ENCODE measurements at places on chromosomes 12 and 14.

DNA sequence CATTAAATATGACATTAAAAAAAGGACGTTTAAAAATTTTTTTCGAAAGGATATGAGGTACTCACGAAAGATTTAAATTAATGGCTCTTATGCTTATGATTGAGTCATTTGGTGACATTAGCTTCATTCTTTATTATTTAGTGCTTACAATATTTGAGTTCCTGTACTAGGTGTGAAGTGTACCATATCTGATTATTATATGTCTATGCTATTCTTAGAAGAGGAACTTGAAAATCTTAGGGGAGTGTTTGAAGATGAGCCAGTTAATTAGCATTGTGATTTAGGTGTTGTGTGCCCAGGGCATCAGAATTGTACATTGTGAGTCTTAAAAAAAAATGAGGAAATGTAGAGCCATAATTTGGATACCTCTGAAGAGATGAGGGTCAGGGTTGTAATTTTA is 118.6 kb downstream of the FUT8 start:
- no peak for DNase-seq

DNA sequence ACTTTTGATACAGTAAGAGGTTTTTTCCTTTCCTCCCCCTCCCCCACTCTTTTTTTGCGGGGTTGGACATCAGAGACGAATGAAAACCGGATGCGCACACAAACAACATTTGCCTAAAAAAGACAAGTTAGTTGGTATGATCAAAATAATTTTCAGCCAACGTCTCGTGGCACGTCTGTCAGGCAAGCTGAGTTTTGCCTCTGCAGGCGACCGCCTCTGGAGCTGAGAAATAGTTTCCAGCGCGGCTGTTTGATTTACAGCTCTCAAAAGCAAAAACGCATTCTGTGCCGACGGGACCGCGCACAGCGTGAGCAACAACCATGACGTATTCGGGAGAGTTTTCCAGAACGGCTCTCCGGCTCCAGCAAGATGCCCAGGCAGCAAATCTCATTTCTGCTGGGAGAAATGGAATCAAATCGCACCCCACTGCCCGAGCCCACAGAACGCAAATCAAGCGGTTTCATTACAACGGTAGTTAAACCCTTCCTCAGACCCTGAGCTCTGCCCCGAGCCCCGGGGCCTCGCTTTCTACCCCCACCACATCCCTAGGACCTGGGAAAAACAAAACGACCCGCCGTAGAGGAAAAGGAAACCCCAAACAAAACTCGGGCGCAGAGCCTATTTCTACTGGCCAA is 14.2 kb upstream of the CALM1 start:
- DNase-seq: peak; percentile 80

DNA sequence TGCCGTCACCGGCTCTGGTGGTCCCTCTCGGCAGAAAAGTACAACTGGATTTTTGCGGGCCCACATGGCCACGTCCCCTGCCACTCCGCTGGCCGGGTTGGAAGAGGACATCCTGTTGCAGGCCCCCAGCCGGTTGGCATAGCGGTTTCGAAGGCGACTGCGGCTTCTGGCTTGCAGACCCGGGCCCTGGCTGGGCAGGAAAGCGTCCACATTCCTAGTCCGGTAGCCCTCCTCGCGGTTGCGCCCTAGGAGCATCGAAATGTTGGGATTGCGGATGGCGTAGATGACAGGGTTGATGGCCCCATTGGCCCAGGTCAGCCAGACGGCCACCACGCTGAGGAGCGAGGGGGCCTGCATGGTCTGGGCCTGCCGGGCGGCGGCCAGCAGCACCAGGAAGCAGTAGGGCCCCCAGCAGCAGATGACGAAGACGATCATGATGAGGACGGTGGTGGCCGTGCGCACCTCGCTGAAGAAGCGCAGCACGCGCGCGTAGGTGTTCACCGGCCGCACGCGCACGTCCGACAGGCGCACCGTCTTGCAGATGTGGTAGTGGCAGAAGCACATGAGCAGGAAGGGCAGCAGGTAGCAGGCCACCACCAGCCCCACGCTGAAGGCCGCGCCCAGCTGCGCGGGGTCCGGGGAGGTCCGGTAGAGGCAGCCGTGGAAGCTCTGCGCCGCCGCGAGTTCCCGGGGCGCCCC is 1.2 kb downstream of the GPR135 start:
- DNase-seq: peak; percentile 56

- no peak for DNase-seq
Observed at GRCh38 chr14:83171761-83172160, 1638.1 kb upstream of the SEL1L start.

- no peak for DNase-seq
Observed at GRCh38 chr12:117328556-117329100, 32.8 kb downstream of the NOS1 start.

GRCh38 chr12:95473231-95473883 is 595 bp upstream of the METAP2 start:
- DNase-seq: peak; percentile 64

GRCh38 chr12:65649126-65649525 is 175.2 kb upstream of the HMGA2 start:
- DNase-seq: no peak

GRCh38 chr14:102020058-102020971 is 55.9 kb downstream of the DYNC1H1 start:
- no peak for DNase-seq

DNA sequence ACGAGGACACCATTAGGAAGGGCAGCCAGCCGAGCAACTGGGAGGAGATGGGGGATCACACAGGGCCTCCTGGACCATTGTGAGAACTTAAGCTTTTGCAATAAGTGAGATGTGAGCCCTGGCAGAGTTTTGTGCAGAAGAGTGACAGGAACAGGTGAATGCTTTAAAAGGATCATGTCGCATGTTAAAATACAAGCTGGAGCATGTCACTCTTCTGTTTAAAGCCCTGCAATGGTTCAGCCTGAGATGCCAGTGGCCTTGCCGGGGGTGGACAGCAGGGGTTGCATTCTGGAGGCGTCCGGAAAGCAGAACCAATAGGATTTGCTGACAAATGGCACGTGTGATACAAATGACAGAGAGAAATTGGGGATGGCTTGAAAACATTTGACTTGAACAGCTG is 137.5 kb upstream of the RFLNA start:
- DNase-seq: no peak

GRCh38 chr14:76271041-76271755 is 104.7 kb upstream of the ESRRB start:
- no peak for DNase-seq

GRCh38 chr14:56119201-56119981 is 1.2 kb downstream of the PELI2 start:
- peak; percentile 64 for DNase-seq

Data from islet precursor cell (in vitro differentiated cells).